ENCODE measurements at places on chromosomes 7 and 10. TPM values are rescaled to one million over a fixed set of nuclear protein-coding genes. Genes with fewer than 3 reads are reported as not detected.

Gene SLC39A12
- not detected for total RNA-seq

Gene LHFPL3
- not detected for total RNA-seq

Gene FOXI2
- total RNA-seq = not detected

Gene ZSWIM8
- 68.8 TPM for total RNA-seq

Gene ZNF488
- total RNA-seq = not detected

Gene LIPJ
- not detected for total RNA-seq

Gene ENTPD1
- total RNA-seq = 19.6 TPM

Gene WNT16
- total RNA-seq = not detected

Gene ACTL6B
- total RNA-seq = not detected

Gene EFCAB10
- not detected for total RNA-seq

Gene INMT
- not detected for total RNA-seq

Gene GPRIN2
- not detected for total RNA-seq
